CD4-positive, alpha-beta T cell treated with Interleukin-1 beta for 1 hour (primary cell): ENCODE measurements at places on chromosomes 2 and 18.

DNA sequence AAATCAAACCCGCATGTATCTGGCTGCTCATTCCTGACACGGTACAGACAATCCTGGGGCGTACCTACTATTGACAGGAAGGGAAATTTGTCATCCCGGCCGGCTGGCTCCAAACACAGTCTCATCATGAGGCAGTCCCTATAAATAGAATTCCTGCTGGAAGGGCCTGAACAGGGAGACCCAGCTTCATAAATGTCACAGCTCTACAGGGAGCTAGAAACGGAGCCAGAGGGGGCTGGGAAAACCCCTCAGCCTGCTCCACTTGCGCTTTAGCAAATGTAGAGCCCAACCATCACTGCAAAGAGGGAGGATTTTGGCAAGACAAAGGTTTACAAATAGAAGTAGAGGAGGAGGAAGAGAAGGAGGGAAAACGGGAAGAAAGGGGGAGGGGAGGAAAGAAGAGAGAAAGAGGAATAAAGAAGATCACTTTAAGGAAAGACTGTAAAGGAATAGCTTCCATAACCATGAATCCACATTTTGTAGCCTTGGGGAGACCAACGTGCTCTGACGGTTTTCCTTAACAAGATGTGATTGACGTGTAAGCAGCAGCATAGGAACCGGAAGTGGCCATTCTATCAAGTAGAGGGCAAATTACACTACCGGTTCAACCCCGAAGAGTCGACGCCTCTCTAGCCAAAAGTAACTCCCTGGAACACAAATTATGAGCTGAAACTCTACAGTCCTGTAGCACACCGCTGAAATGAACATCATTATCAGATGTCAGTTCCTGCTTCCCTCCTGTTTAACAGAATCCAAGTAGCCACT is 56.8 kb upstream of the TTN start:
- DNase-seq = no peak

DNA sequence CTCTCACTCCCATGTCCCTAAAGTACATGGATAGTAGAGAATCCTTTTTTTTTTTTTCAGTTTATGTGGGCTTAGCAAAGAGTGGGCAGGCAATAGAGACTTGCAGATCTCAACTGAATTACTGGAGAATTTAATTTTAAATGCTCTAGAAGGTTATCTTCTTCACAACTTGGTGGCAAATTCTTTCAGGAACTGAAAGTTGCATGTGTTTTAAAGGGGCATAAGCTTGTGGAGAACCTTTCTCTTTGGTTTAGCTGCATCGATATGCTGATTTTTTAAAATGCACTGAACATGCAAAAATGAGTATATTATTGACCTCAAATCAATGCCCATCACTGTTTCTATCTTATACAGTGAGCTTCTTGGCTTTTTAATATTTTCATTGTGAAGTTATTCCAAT is 24.9 kb upstream of the GALNT3 start:
- DNase-seq = no peak

DNA sequence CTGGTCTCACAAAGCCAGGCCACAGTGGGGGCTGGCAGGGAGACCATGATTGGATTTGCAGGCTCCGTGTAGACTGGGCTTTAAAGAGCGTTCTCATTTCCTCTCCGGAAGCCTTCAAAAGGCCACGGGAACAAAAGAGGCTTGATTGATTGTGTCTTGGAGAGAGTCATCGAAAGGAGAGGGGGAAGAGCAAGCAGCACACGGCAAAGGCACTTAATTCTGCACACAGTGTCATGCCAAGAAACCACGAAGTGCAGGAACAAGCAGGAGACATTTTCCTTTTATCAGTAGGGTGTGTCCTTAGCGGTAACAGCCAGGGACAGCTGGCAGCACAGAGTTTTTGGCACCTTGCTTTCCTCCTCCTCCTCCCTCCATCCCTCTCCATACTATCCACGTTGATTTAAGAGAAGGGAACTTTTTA is 47.7 kb downstream of the GLI2 start:
- no peak for DNase-seq

- no peak for DNase-seq
Measured at GRCh38 chr2:44247924-44248323, 27.4 kb upstream of the SLC3A1 start.

GRCh38 chr2:5392658-5393057 is 299.5 kb upstream of the SOX11 start:
- DNase-seq = no peak

GRCh38 chr18:49013961-49014604 is 63.3 kb upstream of the SMAD7 start:
- DNase-seq = no peak

DNA sequence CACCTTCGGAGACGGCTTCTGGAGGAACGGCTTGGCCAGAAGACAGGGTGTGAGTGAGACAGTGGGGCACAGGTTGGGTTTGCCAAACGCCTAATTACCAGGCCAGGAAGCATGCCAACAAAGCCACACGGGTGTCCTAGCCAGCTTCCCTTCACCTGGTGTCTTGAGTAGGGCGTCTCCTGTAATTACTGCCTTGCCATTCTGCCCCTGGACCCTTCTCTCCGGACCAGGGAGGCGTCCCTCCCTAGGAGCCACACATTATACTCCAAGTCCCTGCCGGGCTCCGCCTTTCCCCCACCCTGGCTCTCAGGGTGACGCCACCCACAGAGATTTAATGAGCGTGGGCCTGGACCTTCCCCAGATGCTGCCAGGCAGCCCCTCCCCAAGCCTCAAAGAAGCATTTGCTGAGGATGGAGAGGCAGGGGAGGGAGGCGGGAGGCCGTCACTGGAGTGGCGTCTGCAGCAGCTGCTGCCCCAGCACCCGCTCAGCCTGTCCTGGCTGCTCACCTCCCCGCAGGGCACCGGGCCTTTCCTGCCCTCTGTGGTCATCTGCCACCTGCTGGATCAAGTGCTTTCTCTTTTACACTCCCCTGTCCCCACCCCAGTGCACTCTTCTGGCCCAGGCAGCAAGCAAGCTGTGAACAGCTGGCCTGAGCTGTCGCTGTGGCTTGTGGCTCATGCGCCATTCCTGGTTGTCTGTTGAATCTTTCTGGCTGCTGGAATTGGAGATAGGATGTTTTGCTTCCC is 20.7 kb downstream of the FOSL2 start:
- peak; percentile 41 for DNase-seq

- DNase-seq = no peak
Measured at GRCh38 chr2:165795011-165795410, 964 bp upstream of the GALNT3 start.
